ENCODE measurements at places on chromosomes 2 and 18.
A peak's percentile ranks its signal among the peaks of the same experiment; 100 is the strongest.

GRCh38 chr18:57916684-57917083 is 113.6 kb upstream of the ATP8B1 start:
- no peak for DNase-seq

- peak; percentile 84 for DNase-seq
Measured at GRCh38 chr2:99489761-99490622, at the start of gene REV1. REV1 (minus strand) TSS chr2:99490017; CDS start chr2:99464975, 25,042 bp downstream.

GRCh38 chr18:22422909-22423548 is 5.3 kb upstream of the CTAGE1 start:
- no peak for DNase-seq

- no peak for DNase-seq
Measured at GRCh38 chr2:20196657-20197161, 28.2 kb downstream of the SDC1 start.

GRCh38 chr2:117952228-117952627 is 61.6 kb downstream of the CCDC93 start:
- no peak for DNase-seq

- DNase-seq = no peak
Measured at GRCh38 chr18:48132797-48133655, 202.6 kb upstream of the SMAD2 start.

- no peak for DNase-seq
Measured at GRCh38 chr2:105114551-105114950, 76.7 kb downstream of the MRPS9 start.

GRCh38 chr2:164993287-164994016 is 38.1 kb upstream of the SLC38A11 start:
- no peak for DNase-seq

DNA sequence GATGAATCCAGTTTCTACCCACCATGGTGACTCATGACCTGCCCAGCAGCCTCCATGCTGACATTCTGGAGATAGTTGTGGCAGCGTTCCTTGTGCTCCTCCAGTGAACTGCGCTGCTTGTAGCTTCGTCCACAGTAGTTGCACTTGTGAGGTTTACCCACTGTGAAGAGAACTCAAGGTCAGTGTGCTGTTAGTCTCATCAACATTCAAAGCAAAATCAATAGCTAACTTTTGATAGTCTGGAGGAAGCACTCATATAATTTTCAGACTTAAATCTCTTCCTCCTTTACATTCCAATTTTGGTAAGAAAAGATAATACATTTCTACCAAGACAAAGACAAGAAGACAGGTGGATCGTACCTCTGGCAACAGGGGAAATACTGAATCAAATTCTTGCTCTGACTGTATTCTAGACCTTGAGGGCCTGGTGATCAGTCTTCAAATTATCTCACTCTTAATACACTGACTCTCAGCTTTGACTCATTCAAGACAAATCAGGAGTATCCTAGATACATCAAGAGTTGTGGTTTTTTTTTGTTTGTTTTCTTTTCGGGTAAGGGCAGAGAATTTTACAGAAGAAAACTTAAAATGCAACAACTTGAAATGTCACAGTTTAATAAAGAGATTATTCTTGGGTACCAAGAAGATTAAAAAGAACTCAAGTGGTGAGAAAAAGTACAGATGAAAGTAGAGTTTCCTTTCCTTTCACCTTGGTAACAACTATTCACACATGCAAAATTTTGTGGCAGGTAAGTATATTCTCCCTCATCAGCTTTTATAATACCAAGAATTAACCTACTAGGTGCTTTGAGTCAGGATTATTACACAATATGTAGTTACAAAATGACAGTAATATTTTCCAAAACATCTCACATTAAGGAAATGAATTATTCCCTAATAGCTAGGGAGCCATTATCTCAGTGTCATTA is 129.2 kb downstream of the IKZF2 start:
- no peak for DNase-seq

DNA sequence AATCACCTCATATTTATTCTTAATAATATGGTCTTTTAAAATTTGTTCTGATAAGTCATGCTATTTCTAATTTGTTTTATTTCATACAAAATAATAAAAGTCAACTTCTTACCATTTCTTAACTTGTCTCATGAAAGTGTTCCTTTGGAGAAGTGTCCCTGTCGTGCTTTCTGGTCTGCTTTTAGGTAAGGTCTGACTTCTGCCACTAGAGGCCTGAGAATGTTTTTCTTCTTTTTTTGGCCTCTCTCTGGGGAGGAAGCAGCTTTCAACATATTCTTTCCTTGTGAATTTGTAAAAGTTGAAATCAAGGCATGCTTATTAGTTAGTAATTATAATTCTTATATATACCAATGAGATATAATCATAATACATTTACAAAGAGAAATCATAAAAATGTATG is 39.4 kb downstream of the MAP2 start:
- no peak for DNase-seq

DNA sequence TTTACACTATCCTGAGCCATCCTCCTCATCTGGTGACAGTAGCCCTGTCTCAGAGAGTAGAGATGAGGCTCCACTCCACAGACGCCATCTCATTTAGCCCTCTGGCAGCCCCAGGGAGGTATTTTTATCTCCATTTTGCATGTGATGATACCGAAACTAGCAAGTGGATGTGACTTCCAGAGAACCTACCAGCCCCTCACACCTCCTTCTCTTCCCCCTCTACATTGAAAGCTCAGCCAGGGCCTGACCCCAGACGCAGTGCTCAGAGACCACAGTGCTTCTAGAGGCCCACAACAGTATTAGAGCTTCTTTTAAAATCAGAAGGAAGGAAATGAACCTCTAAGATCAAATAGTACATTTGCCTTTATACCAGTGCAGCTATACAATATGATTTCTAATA is 8.3 kb downstream of the GYPC start:
- no peak for DNase-seq

- no peak for DNase-seq
Measured at GRCh38 chr2:160550048-160550447, 56.4 kb upstream of the RBMS1 start.

DNA sequence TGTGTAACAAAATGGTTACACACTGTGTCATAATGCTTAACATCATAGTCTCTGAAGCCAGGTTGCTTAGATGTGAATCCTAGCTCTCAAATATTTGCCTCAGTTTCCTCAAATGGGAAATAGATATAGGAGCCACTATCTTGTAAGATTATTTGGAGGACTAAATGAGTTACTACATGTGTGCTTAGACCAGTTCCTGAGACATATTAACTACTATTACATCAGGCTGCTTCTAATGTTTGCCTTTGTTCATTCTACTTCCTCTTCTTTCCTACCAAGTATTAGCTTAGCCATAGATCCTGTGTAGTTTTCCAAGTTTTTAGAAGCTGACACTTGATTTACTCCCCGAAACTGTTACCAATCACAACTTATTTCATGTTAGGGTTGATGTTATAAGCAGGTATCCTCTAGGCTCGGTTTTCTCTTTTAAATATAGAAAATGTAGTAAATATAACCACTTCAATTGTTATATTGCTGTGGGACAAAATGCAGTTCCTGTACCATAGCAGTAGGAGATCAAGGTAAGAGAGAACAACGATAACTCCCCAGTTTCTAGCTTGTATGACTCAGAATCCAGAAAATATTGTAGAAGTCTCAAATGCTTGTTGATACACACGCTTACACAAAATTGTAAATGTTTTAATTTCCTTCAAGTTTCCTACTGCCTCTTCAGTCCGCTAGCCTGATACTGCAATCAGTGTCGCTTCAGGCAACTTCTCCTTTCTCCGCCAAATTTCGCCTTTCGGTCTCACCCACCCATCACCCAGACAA is 751 bp upstream of the DNAJC10 start:
- DNase-seq = no peak

GRCh38 chr2:186183406-186183805 is 302.7 kb upstream of the ZC3H15 start:
- DNase-seq = no peak

DNA sequence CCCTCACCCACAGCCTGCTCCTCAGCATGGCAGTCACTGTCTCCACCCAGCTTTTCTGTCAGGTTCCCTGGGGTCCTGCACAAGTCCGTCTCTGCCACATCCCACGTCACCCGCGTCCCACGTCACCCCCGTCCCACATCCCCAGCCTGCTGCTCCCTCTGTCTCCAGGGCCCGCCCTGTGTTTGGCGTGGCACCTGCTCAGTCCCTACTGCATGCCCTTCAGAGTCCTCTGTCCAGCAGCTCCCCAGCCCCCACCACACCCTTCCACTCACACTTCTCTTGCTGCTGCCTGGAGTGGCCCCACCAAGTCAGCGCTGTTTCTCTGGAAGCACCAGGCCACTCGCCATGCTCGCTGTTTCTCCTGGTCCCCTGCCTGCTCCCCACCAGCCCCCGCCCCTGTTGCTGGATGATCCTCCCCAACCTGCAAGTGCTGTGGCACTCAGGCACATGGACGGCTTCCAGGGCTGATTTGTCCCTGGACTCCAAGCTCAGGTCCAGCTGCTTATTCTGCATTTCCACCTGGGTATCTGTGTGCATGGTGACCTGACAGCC is 18.8 kb downstream of the ATG4B start:
- no peak for DNase-seq

DNA sequence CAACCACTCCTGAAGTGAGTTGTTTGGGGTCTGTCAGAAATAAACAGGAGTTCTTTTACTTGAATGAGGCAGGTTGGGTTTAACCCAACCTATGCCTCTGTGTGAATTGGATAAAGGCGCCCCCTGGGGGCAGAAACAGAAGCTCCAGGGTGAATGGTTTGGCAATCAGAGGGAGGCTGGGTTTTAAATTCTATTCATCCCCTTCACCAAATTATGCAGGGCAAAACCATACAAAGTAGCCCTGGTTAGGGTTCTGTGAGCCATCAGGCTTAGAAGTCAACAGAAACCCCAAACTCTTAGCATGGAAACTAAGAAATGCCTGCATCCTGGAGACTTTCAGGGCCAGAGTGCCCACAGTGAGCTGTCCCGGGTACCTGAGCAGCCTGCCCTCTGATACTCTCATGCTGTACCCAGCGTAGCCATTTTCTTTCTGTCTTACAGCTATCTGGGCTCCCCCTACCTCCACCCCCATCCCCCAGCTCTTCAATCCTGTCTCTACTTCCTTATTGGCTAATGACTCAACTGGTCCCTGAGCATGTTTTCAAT is 241.5 kb downstream of the ICOS start:
- DNase-seq = peak; percentile 48

DNA sequence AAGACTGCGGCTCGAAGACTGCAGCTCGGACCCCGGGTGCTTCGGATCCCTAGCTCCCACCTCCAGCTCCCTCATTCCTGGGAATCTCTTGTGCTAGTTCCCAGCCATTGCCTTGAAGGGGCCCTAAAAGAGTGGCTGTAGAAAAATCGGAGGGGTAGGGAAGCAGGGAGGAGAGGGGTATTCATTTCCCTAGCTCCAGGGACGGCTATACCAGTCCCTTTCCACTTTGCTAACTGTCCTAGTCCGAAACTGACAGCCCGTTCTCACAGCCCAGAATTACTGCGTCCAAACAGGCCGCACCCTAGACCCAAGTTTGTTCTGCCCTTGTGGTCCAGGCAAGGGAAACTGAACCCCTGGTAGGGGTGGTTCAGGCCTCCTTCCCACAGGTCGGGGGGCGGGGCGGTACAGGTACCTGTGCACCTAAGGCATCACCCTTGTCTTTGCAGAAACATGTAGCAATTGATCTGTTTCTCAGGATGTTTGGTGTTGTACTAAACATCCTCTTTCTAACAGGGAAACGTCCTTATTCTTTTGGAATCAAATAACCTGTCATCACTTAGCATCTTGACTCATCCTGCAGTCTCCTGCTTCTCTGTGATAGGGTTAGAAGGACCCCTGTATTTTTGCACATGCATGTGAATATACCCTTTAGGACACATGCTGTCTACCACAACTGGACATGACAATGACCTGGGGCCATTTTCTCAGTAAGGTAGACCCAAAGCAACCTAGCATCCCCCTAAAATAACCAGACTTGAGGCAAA is 4.0 kb downstream of the EMX1 start:
- no peak for DNase-seq

- no peak for DNase-seq
Measured at GRCh38 chr2:239247401-239248245, 153.2 kb downstream of the HDAC4 start.

GRCh38 chr2:66434679-66435548 is at the start of gene MEIS1:
MEIS1 (plus strand) TSS chr2:66435125; CDS start chr2:66435857, 732 bp downstream.
- no peak for DNase-seq

- DNase-seq = no peak
Measured at GRCh38 chr2:44529448-44529847, 167.7 kb downstream of the CAMKMT start.

DNA sequence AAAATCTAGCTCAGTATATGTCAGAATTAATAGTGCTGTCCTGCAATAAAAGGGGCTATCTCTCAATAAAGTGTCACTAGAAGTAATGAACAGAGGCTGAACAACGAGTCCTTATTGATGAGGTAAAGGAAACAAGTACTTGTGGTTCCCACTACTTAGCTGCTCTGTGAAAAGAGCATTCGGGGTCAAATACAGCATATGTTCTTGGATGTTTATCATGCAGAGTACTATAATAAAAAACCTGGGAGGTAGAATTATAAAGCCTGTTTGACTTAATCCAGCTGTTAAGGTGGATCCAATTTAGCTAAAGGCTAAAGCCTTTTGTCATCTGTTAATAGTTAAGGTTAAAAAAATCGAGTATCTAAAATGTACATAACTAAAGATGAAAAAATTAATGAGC is 32.4 kb downstream of the SLC35F5 start:
- DNase-seq = no peak

DNA sequence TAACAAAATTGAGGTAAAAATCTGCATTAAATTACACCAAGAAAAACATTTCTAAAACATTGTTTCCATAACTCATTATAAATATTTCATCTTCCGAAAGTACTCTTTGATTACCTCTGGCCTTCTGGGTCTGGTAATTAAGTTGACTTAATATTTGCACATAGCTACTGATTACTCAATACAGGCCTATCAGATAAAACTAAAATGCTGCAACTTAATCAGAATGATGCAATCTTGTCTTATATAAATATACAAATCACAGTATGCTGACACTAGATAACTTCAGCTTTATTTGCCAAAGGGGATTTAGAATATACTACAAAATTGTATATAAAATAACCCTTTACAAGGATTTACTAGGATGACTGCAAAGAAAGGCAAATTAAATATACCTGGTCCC is 49.3 kb downstream of the SLC35F5 start:
- no peak for DNase-seq

- no peak for DNase-seq
Measured at GRCh38 chr2:30625276-30625675, 178.2 kb downstream of the LCLAT1 start.

- no peak for DNase-seq
Measured at GRCh38 chr2:198293281-198293680, 488.9 kb downstream of the PLCL1 start.

- DNase-seq = no peak
Measured at GRCh38 chr18:34802959-34803358, 92.9 kb downstream of the DTNA start.

DNA sequence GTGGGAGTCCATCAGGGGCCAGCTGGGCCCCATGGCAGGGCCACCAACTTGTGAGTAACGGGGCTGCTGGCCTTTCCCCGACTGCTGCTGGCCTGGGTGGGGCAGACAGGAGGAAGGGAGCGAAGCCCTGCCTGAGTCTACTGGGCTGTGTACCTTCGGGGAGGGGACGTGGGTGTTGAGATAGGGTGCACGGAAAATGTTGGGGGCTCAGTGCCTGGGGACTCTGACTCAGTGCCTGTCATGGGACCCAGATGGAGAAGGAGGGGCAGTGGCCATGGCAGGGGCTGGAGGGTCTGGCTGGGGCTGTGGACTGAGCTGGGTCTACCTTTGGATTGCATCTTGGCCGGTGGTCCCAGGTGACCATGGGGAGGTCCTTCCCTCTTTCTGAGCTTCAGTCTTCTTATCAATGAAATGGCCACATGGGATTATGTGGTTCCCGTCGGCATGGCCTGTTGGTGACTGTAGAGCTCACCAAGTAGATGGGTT is 4.0 kb downstream of the SLC4A3 start:
- DNase-seq = no peak

Data from stimulated activated CD4-positive, alpha-beta T cell treated with anti-CD3 and anti-CD28 coated beads, Interleukin-12 subunit alpha, Interleukin-12 subunit beta, amount 100 ng/mL, for 48 hours (primary cell).